ENCODE measurements at places on chromosomes 1 and 21. TPM values are rescaled to one million over a fixed set of nuclear protein-coding genes. Genes with fewer than 3 reads are reported as not detected.

Gene PADI4
- not detected for total RNA-seq

Gene LEMD1
- total RNA-seq = not detected

Gene AVPR1B
- not detected for total RNA-seq

Gene CR1L
- total RNA-seq = 0.15 TPM

Gene FAM72A
- 10.2 TPM for total RNA-seq

All from A549 treated with AZD2906 at 1 μM for 4 hours (cell line).